Activated CD8-positive, alpha-beta memory T cell treated with anti-CD3 and anti-CD28 coated beads for 1 hour (primary cell): ENCODE measurements at places on chromosomes 1 and 21.

- no peak for DNase-seq
Measured at GRCh38 chr1:235073331-235073967, 55.2 kb downstream of the TOMM20 start.

DNA sequence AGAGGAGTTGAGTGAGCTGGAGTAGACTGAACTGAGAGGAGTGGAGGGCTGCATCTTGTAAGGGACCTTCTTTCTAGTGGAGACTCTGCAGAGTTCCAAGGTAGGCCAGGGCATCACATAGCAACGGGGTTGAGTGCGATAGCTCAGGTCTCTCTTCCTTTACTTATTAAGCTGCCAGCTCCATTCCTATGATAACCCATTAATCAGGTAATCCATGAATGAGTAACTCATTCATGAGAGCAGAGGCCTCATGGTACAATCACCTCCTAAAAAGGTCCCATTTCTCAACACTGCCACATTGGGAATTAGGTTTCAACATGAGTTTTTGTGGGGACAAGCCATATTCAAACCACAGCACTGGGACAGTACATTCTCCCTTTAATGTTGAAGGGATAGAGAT, 21.3 kb downstream of the VN1R5 start:
- no peak for DNase-seq

DNA sequence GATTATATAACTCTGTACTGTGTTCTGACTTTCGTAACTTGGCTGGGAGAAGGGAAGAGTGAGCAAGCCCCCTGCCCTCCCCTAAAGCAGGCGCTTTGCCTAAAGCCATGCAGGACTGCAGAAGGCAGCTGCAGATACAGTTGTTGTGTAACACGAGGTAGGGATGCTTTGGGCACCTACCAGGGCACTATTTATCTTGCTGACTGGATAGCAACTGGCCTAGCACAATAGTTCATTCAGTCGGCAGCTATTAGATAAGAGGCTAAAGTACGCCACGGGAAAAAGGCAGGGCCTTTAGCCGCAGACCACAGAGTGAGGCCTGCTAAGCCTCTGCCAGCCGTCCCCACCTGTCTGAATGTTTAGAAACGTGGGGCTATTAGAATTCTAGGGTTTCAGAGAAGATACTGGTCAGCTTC, 80.9 kb downstream of the TTC3 start:
- DNase-seq: no peak

DNA sequence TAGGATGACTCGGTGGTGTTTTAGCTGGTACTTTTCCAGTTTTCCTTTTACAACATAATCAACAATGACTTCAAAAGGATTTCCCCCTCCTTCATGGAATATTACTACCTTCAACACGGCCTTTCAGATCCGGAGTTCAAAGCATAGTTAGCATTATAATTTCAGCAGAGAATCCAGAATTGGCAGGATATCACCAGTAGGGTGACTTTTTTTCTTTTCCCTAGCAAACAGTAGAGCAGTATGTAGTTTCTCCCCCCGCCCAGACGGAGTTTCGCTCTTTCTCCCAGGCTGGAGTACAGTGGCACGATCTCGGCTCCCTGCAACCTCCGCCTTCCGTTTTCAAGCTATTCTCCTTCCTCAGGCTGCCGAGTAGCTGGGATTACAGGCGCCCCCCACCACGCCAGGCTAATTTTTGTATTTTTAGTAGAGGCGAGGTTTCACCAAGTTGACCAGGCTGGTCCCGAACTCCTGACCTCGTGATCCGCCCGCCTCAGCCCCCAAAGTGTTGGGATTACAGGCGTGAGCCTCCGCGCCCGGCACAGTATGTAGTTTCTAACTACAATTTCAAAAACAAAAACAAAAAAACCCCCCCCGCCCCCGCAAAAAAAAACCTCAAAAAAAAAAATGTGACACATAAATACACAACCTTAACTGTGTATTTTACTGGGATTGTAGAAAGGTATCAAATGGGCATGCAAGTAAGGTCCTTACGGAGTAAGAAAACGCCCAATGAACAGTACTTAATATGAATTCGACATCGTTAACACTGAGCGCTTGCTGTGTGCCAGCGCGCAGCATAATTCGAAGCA, 1.5 kb upstream of the COX20 start:
- no peak for DNase-seq

- no peak for DNase-seq
Measured at GRCh38 chr21:20999659-21000058, 1.4 kb downstream of the NCAM2 start.

GRCh38 chr21:28100366-28100765, 892.3 kb downstream of the LTN1 start:
- DNase-seq: no peak

GRCh38 chr1:22826604-22827580, 116.3 kb downstream of the EPHB2 start:
- DNase-seq: no peak

DNA sequence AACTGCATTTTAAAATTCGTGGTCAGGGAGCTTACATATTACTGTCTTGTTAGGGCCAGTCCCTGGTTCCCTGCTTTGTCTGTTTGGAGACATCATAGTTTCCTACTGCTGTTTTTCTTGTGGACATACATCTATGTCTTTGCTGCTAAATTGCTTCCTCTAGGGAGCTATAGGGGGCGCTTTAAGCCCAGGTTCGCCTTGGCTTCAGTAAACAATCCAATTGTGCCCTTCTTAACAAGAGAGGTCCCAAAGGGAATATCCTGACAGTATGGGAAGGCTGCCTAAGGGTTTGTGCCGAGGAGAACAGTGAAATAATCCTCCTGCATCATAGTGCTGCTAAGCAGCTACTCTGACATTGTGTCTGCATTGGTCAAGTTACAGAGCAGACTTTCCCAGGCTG, 112.5 kb downstream of the USH2A start:
- DNase-seq: no peak

GRCh38 chr1:40316595-40317393, at the start of gene COL9A2:
Gene COL9A2 (minus strand): TSS chr1:40317286. CDS start chr1:40317197, 89 bp downstream.
- peak; percentile 21 for DNase-seq

DNA sequence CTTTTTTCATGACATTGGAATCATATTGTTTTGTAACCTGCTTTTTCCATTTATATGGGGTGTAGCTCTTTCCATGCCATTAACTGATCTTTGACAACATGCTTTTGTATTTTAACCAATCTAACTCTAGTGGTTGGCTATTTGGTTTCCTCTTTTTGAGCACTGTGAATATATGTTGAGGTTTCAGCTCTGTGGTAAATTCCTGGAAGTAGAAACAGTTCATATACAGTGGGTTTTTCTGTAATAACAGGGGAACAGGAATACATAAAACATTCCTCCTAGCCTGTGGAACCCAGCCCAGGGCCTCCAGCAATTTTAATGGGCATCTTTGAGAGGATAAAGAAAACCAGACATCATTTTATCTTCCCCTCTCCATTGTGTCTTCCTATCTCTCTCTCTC, 17.4 kb downstream of the AZIN2 start:
- DNase-seq: no peak

- DNase-seq: no peak
Measured at GRCh38 chr1:58788259-58788658, 4.4 kb upstream of the JUN start.

GRCh38 chr1:222384531-222384930, 163.4 kb downstream of the HHIPL2 start:
- no peak for DNase-seq

GRCh38 chr1:248844526-248844925, 6.5 kb downstream of the ZNF672 start:
- DNase-seq: no peak

GRCh38 chr1:66641891-66642473, 108.0 kb downstream of the SGIP1 start:
- no peak for DNase-seq

DNA sequence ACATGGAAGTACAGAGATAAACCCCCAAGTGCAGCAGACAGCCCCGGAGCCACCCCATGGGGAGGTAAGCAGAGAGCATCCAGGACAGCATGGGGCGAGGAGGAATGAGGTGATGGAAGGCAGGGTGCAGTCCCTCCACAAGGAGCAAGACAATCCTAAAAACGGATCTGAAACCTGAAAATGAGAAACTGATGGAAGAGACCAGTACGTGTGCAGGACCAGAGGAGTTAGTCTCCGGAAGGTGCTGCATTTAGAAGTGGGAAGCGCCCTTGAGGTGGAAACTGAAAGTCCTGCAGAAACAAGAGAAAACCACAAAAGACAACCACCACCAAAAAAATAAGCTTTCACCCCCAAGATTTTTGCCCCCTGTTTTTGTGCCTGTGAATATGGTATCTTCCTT, 17.4 kb upstream of the DDOST start:
- DNase-seq: no peak

- DNase-seq: no peak
Measured at GRCh38 chr1:224588515-224588914, 27.6 kb upstream of the CNIH3 start.

GRCh38 chr21:45487161-45487806, 55.0 kb downstream of the SLC19A1 start:
- no peak for DNase-seq

DNA sequence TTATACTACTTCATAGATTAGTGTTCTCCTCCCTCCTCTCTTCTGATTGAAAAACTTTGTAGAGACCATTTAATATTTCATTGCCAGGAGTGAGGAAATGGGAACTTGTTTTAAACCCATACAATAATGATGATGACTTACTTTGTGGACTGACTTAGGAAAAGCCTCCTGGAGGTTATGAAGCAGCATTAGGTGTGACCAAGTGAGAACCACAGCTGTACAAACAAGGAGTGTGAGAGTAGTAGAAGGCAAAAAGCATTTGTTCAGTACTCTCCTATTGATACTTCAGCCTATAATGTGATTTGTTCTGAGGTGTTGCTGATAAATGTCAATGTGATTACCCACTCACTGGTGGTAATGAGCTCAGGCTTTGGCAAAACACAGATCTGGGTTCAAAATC, 8.4 kb downstream of the TIPRL start:
- no peak for DNase-seq

DNA sequence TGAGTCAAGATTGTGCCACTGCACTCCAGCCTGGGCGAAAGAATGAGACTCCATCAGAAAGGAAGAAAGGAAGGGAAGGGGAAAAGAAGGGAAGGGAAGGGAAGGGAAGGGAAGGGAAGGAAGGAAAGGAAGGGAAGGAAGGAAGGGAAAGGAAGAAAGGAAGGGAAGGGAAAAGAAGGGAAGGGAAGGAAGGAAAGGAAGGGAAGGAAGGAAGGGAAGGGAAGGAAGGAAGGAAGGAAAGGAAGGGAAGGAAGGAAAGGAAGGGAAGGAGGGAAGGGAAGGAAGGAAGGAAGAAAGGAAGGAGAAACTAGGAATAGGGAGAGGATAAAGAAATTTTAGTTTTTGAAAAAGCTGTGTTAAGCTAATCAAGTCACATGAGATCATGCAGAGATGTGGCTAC, 33.4 kb upstream of the NID1 start:
- DNase-seq: no peak

GRCh38 chr1:212062832-212063438, 27.4 kb downstream of the DTL start:
- no peak for DNase-seq

DNA sequence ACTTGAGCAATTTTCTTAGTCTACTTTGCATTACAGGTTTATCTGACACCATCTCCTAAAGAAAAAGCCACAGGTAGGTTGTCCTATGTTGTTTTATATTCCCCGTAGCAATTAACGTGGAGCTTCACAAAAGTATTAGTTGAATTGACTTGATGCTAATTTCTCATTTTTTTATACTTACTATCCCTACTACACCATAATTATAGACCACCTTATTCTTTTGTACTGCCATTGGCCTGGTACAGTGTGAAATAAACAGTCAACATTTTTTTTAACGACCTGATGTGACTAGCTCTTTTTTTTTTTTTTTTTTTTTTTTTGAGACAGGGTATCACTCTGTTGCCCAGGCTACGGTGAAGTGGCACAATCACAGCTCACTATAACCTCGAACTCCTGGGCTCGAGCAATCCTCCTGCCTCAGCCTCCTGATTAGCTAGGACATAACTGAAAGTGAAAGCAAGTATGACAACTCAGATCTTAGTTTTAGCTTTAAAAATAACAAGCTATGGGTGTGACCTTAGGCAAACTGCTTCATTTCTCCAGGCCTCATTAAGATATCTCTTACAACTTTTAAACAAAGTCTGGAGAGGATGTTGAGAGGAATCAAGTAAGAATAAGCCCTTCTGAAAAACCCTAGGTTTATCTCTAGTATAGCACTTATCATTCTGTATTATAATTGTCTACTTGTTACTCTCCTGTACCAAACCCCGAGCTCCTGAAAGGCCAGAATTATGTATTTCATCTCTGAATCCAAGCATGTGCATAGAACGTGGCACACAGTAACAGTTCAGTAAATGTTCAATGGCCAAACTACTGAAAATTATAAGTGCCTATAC, 49.5 kb downstream of the LUZP1 start:
- no peak for DNase-seq

GRCh38 chr1:203440771-203441170, 34.8 kb upstream of the PRELP start:
- DNase-seq: no peak

DNA sequence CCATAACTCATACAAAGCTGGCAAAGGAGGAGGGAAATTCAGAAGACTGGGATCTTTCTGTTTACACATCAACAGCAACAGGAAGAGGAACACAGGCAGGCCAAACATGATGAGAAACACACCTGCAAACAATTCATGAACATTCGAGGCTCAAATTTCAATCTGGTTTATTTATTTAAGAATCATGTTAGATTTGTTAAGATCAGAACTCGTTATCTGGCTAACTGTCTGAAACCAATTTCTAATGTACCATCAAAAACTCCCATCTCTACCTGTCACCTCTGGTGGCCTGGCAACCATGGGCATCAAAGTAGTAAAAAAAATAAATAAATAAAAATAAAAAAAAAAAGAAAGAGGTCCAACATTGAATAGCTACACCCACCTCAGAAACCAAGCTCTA, 9.8 kb downstream of the LBR start:
- no peak for DNase-seq

- no peak for DNase-seq
Measured at GRCh38 chr1:109094377-109094803, 3.8 kb downstream of the TMEM167B start.

DNA sequence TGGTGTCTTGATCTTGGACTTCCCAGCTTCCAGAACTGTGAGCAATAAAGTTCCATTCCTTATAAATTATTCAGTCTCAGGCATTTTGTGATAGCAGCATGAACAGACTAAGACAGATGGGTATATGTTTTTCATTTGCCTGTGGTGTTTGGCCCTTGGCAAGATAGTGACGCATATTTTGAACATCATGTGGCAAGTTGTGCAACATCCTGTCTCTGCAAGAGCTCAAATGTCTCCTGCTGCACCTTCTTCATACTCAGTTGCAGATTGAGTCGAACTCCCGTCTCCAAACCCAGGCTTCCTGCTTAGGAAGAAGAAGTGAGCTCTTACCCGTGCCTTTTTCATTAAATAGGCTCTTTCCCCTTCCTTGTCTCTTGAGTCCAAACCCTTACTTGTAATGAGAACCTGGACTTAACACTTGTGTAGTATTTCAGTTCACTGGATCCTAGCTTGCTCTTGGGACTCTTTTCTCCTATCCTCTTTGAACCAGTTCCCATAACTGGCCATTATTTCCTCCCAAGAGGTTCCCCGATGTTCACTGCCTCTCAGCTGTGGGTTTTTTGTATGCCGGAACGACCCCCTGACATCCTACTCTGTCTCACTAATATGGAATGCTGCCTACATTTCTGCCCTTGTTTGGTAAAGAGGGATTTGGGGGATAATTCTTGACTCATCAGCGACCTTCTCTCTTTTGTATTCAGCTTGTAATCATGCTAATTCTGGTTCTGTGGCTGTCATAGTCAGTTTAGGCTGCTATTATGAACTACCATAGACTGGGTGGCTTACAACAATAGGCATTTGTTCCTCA, 125.0 kb upstream of the KCNK2 start:
- no peak for DNase-seq

- DNase-seq: no peak
Measured at GRCh38 chr1:85467929-85468540, 3.1 kb upstream of the DDAH1 start.

- DNase-seq: no peak
Measured at GRCh38 chr1:34057347-34058130, 107.5 kb downstream of the CSMD2 start.
